AG10803 (cell line): ENCODE measurements at places on chromosomes 5 and 9.
A peak's percentile ranks its signal among the peaks of the same experiment; 100 is the strongest.

DNA sequence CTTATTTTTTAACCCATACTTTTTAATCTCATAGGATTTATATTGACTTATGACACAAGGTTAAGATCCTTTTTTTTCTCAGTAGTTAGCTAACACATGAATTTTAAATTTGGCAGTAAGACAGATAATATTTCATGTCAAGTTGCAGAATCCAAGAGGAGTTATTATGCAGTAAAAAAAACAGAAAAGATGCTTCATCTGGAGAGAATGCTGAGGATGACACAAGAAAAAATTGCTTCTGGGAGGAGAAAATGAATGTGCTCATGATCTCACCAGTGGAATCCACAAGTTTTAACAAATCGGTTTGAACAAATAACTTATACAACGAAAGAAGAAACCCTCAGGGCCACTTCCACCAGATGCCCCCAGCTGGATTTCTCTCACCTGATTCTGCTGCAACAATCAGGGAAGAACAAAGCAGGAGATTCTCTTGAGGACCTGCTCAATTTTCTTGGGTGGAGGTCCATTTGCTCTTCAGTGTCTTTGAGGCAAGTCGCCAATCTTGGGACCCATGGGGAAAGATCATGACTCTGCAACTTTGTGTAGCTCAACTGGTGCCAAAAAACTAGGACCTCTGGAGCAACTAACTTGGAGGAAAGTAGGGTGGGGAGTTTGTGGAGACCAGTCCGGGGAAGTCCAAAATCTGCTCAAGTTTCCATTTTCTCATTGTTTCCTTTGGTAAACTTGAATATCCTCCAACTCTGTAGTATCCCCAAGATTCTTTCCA, 50.5 kb upstream of the TNFSF15 start:
- peak; percentile 92 for DNase-seq

GRCh38 chr9:121075251-121076036, 689 bp downstream of the CNTRL start:
- peak; percentile 26 for DNase-seq

- DNase-seq = no peak
These were observed 24.2 kb downstream of the FAM78A start for GRCh38 chr9:131252120-131252519.

DNA sequence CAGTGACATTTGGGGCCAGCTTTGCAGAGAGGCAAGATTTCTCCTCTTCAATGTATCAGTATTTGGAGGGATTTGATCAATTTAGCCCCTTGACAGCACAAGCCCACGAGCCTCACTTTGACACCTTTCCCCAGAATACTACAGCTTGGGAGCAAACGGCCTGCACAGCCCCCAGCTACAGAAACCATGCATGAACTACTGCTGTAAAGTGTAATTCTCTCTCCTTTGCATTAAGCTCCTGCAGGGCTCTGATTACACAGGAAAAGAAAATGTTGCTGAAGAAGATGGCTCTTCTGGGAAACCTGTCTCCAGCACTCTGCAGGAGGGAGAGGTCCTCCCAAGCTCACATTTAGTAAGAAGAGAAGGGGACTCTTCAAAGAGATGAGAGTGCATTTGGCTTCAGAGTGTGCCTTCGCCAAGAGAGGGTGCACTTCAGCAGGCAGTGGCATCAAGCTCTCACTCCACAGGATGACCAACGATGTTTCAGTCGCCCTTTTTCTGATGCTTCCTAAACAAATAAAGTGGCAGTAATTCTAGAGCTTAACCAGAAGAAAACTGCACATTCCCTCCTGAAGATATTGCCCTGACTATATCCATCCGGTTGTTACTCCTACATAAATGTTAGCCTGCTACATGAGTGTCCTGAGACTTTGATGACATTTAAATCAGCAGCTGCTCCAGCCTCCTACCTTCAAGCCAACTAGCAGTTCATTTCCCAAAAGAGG, 272.2 kb downstream of the AUH start:
- peak; percentile 71 for DNase-seq

DNA sequence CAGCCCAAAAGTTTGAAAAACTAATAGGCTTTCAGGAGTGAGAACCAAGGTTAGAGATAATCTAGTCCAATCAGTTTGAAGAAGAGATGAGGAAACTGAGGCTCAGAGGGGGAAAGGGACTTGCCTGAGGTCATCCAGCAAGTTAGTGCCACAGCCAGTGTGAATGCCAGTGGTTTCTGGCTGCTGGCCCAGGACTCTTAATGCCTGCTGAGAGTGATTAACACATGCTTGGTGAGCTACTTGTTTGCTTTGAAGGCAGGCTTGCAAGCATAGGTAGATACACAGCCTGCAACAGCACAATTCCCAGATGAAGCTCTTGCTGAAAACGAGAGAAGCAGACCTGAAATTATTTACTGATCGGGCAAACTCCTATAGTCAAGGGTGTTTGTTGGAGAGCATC, 591.6 kb upstream of the SGCD start:
- DNase-seq = peak; percentile 55

GRCh38 chr9:70589571-70590314, 175.3 kb upstream of the KLF9 start:
- peak; percentile 91 for DNase-seq

DNA sequence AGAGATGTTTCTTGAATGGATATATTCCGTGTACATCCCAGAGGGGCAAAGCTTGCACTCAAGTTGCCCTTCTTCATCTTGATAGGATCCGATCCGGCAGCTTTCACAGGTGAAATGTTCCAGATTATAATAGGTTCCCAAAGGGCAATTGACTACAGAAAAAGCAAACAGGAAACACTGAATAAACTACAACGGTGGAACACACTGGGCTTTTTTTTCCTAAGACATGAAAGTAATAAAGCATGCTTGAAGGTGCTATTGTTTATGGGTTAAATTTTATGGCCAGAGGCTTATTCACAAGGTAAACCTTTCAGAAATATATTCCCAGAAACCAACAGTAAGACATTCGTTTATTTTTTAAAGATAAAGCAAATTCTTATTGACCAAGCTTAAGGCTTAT, 110.6 kb downstream of the SVEP1 start:
- no peak for DNase-seq

DNA sequence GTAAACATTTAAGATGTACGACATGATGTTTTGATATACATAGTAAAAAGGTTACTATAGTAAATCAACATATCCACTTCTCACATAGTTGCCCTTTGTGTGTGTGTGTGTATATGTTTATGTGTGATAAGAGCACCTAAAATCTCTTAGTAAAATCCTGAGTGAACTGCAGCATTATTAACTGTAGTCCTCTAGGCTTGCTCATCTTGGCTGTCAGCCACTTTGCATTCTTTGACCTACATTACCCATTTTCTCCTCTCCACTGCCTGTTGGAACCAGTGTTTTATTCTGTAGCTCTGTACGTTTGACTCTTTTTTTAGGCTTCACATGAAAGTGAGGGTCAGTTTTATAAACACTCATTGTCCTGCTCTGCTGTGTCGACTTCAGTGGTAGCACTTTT, 24.4 kb downstream of the C5orf22 start:
- DNase-seq = no peak

DNA sequence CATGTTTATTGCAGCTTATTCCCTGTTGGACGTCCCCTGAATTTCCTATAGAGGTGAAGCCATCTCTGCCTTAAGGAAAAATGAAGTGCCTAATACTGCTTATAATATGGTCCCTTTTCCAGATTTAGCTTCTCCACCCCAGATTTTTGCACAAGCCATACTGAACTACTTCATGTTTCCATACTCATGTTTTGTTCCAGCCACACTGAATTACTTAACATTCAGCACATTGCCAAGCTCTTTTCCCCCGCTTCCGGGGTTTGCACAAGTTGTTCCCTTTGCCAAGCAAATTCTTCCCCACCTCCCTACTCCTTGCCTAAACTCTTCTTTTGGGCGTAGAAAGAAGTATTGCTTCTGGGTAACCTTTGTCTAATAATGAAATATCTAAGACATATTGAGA, 1.7 kb upstream of the CNTRL start:
- peak; percentile 90 for DNase-seq

GRCh38 chr9:136048560-136049411, 46.3 kb downstream of the NACC2 start:
- DNase-seq = no peak

DNA sequence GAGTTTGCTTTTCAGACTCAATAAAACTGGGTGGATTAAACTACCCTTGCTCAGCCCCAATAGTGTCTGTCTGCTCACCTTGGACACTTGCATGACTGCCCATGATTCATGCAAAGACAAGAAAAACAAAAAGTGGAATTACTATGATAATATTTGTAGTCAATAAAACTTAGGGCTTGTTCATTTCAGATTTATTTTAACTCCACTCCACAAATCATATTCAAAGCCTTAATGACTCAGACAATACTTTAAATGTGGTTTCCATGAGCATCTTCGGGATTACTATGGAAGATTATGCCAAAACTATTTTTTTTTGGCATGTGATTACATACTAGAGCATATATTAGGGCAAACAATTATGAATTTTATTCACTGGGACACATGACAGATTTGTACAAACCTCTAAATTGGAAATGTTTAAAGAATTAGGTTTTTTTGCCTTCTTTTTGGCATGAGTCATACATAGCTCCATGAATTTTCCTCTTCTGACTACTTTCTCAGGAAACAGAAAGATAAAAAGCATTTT, 468.9 kb downstream of the ACTL7B start:
- peak; percentile 92 for DNase-seq

GRCh38 chr9:132973166-132973565, 5.3 kb upstream of the GFI1B start:
- no peak for DNase-seq

- DNase-seq = peak; percentile 58
These were observed 71.4 kb downstream of the RALGPS1 start for GRCh38 chr9:126985870-126986498.
